Fibroblast of mammary gland (primary cell): ENCODE measurements at places on chromosomes 2 and 18.

DNA sequence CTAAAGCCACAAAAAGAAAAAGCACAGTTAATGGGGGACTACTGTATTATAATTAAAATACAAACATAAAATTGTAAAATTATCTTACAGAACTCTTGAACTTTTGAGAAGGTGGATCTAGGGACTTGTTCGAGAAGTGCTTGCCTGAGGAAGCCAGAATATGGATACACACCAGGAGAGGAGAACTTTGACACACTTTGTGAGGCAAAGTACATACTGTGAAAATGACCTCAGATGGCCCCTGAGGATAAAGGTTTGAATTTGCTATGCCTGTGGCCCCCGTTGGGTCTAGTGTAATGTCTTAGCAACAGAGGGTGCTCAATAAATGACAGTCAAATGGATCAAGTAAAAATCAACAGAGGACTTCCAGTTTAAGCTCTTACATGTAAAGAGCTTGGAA is 148.2 kb upstream of the CYP1B1 start:
- DNase-seq: no peak

GRCh38 chr2:203550266-203550665 is 15.2 kb upstream of the RAPH1 start:
- no peak for DNase-seq

DNA sequence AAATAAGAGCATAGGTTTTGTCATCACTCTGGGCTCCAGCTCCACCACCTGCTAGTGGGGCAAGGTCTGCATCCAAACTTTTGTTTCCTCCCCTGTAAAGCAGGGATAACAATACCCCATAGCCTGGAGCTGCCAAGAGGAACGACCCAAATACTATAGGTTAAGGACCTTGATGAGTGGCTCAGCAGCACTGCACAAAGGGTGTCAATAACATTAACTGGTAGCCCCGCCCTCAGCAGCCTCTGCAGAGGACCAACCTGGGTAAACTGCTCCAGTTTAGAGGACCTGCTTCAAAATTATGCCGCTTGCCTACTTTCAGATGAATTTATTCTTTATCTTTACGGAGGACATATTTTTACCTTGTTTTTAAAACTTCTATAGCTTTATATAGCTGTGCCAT is 65.8 kb upstream of the RIOK3 start:
- DNase-seq: no peak

DNA sequence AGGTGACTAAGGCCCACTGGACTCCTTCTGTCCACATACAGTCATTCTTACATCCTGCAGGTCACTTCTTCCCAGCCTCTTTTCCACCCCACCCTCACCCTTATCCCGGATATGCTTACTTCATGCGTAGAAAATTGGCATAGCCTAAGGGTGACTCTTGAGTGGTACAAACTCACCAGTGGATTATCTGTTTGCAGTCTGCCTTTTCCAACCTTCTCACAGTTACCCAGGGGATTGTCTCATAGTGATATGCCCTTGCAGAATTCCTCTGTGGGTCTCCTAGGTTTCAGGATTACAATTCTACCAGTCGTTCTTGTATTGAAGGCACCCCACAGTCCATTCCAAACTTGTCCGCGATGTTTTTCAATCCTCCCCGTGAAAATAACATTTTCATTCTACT is 752.9 kb upstream of the HS6ST1 start:
- DNase-seq: no peak

- no peak for DNase-seq
Observed at GRCh38 chr2:13113002-13113401, 396.3 kb downstream of the TRIB2 start.

DNA sequence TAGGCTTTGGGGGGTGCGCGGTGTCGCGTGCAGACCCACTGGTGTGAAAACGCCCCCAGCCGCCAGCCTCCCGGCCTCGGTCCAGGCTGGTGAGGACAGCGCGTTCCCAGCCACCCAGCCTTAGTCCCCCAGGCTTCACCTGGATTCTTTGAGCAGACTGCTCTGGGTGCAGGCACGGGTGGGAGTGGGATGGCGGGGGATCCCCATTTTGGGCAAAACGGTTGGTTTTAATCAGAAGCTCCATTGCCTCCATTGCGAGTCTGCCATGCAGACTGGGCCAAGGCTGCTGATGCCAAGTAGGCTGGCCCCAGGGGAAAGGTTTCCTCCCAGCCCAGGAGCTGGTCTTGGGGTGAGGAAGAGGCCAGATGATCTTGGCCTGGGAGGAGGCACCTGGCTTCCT is 445 bp downstream of the MLPH start:
- peak; percentile 33 for DNase-seq

- DNase-seq: no peak
Observed at GRCh38 chr2:193988784-193989183, 1668.2 kb upstream of the SLC39A10 start.

- DNase-seq: peak; percentile 95
Observed at GRCh38 chr2:120470041-120470965, 124.4 kb downstream of the INHBB start.

GRCh38 chr2:66684289-66684688 is 249.4 kb downstream of the MEIS1 start:
- no peak for DNase-seq
